ENCODE measurements at places on chromosomes 12 and 14.

GRCh38 chr14:69428289-69428998, 30.0 kb downstream of the SLC39A9 start:
- H3K27me3 ChIP-seq: no peaks in the 10 kb centered on the region
- H3K4me3 ChIP-seq: no peak overlapping the region
- DNase-seq: no peak
- H3K36me3 ChIP-seq: peaks cover 46% of the 10 kb centered on the region
- H3K27ac ChIP-seq: no peak overlapping the region

GRCh38 chr14:102675396-102675795, 82.9 kb downstream of the RCOR1 start:
- DNase-seq: no peak
- peaks cover 7% of the 10 kb centered on the region for H3K4me1 ChIP-seq
- no peak overlapping the region for H3K27ac ChIP-seq
- peaks cover 11% of the 10 kb centered on the region for H3K36me3 ChIP-seq
- H3K27me3 ChIP-seq: no peaks in the 10 kb centered on the region

- no peaks in the 10 kb centered on the region for H3K27me3 ChIP-seq
- no peak for DNase-seq
Measured at GRCh38 chr12:27422697-27423096, 23.8 kb upstream of the SMCO2 start.

- H3K4me3 ChIP-seq: no peak overlapping the region
- H3K4me1 ChIP-seq: peaks cover 9% of the 10 kb centered on the region
- DNase-seq: no peak
- no peaks in the 10 kb centered on the region for H3K36me3 ChIP-seq
Measured at GRCh38 chr14:59969319-59969718, 49.4 kb downstream of the LRRC9 start.

DNA sequence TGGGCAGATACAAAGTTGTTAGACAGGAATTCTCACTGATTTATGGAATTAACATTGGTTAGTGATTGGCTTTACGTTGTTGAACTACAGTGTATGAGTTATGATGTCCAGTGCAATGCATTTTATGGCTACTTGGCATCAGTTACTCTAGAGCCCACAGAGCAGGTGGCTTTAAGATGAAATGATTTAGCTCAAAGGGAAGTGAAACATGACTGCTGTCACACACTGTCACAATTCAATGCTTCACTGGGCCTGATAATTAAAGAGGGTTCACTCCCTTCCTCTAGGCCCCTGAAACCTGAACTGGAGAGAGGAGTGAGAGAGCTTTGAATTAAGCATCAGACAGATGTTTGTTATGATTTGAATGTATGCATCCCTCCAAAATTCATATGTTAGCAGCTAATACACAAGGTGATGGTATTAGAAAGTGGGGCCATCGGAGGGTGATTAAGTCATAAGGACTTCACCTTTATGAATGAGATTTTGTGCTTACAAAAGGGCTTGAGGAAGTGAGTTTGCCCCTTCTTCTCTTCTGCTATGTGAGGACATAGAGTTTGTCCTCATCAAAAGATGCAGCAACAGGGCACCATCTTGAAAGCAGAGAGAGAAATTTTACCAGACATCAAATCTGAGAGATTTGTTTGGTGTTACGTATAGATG, 175.8 kb upstream of the GRIN2B start:
- H3K36me3 ChIP-seq: no peaks in the 10 kb centered on the region
- H3K27ac ChIP-seq: no peak overlapping the region
- no peak overlapping the region for H3K4me3 ChIP-seq
- peaks cover 2% of the 10 kb centered on the region for H3K27me3 ChIP-seq

DNA sequence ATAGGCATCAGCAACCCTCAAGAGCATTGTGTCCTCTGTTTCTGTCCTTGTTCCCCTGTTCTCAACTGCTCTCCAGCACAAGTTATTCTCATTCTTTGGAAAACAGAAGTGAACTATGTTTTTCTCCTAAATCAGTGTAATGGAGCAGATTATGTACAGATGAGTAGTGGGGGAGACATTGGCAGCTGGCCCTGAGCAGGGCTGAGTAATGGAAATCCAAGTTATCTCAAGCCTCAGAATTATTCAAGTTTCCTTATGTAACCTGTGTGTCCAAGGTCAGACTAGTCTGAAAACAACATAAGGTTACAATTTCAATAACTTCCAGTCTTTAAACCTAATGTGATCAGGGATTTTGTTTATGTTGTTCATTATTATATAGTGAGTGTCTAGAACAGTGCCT, 116.1 kb upstream of the FUT8 start:
- no peaks in the 10 kb centered on the region for H3K27me3 ChIP-seq
- DNase-seq: no peak
- peaks cover 23% of the 10 kb centered on the region for H3K4me1 ChIP-seq
- no peak overlapping the region for H3K4me3 ChIP-seq
- H3K36me3 ChIP-seq: peaks cover 7% of the 10 kb centered on the region

DNA sequence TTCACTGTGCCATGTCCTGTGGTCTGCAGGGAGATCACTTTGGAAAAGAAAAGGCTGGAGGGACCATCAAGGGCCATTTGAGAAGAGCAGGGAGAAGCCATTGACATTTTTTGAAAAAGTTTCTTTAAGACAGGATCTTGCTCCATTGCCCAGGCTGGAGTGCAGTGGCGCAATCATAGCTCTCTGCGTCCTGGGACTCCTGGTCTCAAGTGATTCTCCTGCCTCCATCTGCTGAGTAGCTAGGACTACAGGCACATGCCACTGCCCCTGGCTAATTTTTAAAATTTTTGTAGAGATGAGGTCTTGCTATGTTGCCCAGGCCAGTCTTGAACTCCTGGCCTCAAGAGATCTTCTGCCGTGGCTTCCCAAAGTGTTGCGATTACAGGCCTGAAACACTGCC, 32.3 kb downstream of the PTHLH start:
- no peaks in the 10 kb centered on the region for H3K4me1 ChIP-seq
- H3K27ac ChIP-seq: no peak overlapping the region
- no peak for DNase-seq
- H3K4me3 ChIP-seq: no peak overlapping the region

DNA sequence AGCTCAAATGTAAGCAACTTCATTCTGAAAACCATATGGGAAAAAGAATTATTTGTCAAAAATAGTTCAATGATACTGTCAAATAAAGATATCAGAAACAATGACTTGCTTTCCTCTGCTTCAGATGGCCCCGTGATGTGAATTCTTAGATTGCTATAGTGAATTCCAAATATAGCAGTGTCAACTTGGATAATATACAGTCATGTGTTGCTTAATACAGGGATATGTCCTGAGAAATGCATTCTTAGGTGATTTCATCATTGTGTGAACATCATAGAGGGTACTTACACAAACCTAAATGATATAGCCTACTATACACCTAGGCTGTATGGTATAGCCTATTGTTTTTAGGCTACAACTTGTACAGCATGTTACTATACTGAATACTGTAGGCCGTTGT, 108.7 kb upstream of the MIS18BP1 start:
- H3K27ac ChIP-seq: no peak overlapping the region
- no peak for DNase-seq
- H3K36me3 ChIP-seq: no peaks in the 10 kb centered on the region
- no peaks in the 10 kb centered on the region for H3K27me3 ChIP-seq

GRCh38 chr12:114355389-114356088, 50.4 kb downstream of the TBX5 start:
- H3K36me3 ChIP-seq: no peaks in the 10 kb centered on the region
- no peak for DNase-seq
- no peaks in the 10 kb centered on the region for H3K27me3 ChIP-seq
- H3K4me1 ChIP-seq: no peaks in the 10 kb centered on the region

DNA sequence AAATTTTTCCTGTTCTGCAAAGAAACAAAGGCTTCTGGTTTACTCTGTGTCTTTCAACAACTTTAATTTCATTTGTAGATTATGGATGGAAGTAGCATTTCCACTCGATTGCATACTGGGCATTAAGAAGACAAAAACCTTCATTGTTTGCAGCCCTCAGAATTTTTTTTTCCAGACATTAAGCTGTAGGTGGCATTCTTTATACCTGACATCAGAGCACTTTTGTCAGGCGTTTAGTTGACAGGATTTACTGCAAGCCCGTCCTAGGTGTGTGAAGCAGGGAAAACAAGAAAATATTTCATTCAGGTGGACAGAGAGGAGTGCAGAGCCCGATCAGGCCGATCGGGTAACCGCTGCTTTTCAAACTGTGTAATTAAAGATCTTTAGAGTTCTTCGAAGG, 107.5 kb downstream of the TMEM260 start:
- no peaks in the 10 kb centered on the region for H3K27me3 ChIP-seq
- no peak for DNase-seq
- no peak overlapping the region for H3K4me3 ChIP-seq
- H3K36me3 ChIP-seq: no peaks in the 10 kb centered on the region
- no peaks in the 10 kb centered on the region for H3K4me1 ChIP-seq

DNA sequence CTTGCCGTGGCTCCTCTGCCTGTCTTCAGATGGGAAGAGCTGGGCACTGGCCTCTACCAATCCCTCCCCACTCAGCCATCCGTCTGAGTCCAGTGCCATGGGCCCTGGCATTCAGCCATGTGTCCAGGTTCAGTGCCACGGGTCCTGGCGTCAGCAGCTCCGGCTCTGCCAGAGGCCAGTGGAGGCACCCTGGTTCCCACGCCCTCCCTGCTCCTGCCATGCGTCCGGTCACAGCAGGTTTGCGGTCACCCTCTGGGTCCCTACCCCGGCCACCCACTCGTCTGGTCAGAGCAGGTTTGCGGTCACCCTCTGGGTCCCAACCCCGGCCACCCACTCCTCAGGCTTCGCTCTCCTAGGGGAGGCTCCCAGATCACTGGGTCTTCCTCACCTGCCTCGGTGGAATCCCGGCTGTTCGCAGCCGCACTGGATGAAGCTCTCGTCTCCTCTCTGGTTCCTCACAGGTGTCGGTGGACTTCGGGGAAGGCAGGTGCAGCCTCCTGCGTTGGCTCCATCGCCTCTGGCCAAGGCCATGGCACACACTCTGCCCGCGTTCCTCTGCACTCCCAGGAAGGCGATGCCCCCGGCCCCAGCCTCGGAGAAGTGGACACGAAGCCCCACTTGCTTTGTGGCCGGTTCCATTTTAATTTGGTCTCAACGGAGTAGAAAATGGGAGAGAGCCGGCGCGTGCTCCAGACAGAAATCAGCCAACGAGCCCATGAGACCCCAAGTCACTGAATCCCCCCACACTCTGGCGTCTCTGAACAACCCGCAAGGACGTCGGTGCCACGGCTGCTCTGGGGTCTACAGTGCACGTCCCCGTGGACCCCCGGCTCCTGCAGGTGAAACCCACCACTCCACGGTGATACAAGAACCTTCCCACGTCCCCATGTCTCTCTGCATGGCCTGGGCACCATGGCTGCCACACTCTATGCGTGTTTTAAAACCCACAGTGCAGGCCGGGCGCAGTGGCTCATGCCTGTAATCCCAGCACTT, 47.8 kb upstream of the FBRSL1 start:
- DNase-seq: no peak
- peaks cover 37% of the 10 kb centered on the region for H3K4me1 ChIP-seq
- H3K27ac ChIP-seq: no peak overlapping the region
- H3K4me3 ChIP-seq: no peak overlapping the region
- H3K27me3 ChIP-seq: no peaks in the 10 kb centered on the region
- H3K36me3 ChIP-seq: peaks cover 2% of the 10 kb centered on the region

DNA sequence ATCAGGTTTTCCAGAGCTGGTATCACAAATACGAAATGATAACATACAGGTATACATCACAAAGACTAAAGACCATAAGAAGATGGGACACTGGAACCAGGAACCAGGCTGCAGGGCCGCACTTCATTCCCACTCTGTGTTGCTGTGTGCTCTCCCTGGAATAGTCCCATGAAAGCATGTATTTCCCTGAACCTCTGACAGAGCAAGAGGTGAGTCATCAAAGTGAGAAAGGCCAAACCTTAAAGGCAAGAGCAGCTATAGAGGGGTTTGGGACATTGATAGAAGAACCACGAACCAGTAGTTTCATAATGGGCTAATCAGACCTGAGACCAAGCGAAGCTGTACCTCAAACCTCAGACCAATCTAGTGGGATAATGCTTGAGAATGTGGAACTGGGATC, 283.0 kb upstream of the PRKD1 start:
- no peaks in the 10 kb centered on the region for H3K27me3 ChIP-seq
- H3K36me3 ChIP-seq: no peaks in the 10 kb centered on the region
- no peak overlapping the region for H3K27ac ChIP-seq
- no peaks in the 10 kb centered on the region for H3K4me1 ChIP-seq
- H3K4me3 ChIP-seq: no peak overlapping the region
- no peak for DNase-seq

- no peaks in the 10 kb centered on the region for H3K27me3 ChIP-seq
- H3K36me3 ChIP-seq: peaks cover 58% of the 10 kb centered on the region
- no peak overlapping the region for H3K4me3 ChIP-seq
- H3K4me1 ChIP-seq: peaks cover 37% of the 10 kb centered on the region
- no peak overlapping the region for H3K27ac ChIP-seq
Measured at GRCh38 chr14:95478309-95478708, 38.1 kb downstream of the SYNE3 start.

GRCh38 chr12:111467092-111467856, 61.6 kb downstream of the SH2B3 start:
- peaks cover 13% of the 10 kb centered on the region for H3K36me3 ChIP-seq
- H3K27me3 ChIP-seq: no peaks in the 10 kb centered on the region
- no peaks in the 10 kb centered on the region for H3K4me1 ChIP-seq
- H3K27ac ChIP-seq: no peak overlapping the region
- peak; percentile 2 for DNase-seq
- no peak overlapping the region for H3K4me3 ChIP-seq

- no peak for DNase-seq
- no peak overlapping the region for H3K27ac ChIP-seq
- peaks cover 10% of the 10 kb centered on the region for H3K36me3 ChIP-seq
- peaks cover 29% of the 10 kb centered on the region for H3K4me1 ChIP-seq
- no peaks in the 10 kb centered on the region for H3K27me3 ChIP-seq
Measured at GRCh38 chr14:93323600-93324174, 9.1 kb downstream of the BTBD7 start.

Measured in activated CD4-positive, alpha-beta memory T cell treated with anti-CD3 and anti-CD28 coated beads, Interleukin-2, amount 10 ng/mL, durations not matched to agents 7 days and 5 days (primary cell).